ENCODE measurements at places on chromosomes 6 and 20. TPM values are rescaled to one million over a fixed set of nuclear protein-coding genes. Genes with fewer than 3 reads are reported as not detected.

SNX21 gene
- 50.8 TPM for total RNA-seq

GHRH gene
- total RNA-seq: not detected

RHAG gene
- total RNA-seq: not detected

FAM83B gene
- under 0.01 TPM for total RNA-seq

ADGRF5 gene
- 0.26 TPM for total RNA-seq

MUC21 gene
- total RNA-seq: not detected

SUPT3H gene
- 8.5 TPM for total RNA-seq

MMUT gene
- 16.7 TPM for total RNA-seq

DEF6 gene
- total RNA-seq: 0.51 TPM

DNA sequence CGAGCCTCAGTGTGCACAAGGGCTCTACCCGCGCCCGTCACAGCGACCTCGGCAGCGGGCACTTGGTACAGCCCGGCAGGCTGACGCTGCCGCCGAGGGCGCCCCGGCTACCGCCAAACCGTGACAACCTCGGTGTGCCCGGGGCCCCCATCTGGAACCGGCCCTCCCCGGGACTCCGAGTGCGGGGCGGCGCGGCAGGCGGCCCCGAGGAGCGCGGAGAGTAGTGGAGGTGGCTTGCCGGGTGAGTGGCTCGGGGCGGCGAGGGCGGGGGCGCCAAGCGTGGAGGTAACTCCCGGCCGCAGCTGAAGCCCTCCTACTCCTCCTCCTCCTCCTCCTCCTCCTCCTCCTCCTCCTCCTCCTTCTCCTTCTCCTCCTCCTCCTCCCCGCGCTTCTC is at the start of gene ISM1:
Gene ISM1 (plus strand): TSS at position 371 of the 394 bp plus-strand sequence. CDS start 503 bp downstream, outside the sequence.
- H3K27ac ChIP-seq: no peak within 1 kb of the TSS
- H3K27me3 ChIP-seq: peaks cover 36% of the 10 kb centered on the region
- DNase-seq: peak; percentile 2
- peak within 1 kb of the TSS; percentile 51 for H3K4me3 ChIP-seq

DNA sequence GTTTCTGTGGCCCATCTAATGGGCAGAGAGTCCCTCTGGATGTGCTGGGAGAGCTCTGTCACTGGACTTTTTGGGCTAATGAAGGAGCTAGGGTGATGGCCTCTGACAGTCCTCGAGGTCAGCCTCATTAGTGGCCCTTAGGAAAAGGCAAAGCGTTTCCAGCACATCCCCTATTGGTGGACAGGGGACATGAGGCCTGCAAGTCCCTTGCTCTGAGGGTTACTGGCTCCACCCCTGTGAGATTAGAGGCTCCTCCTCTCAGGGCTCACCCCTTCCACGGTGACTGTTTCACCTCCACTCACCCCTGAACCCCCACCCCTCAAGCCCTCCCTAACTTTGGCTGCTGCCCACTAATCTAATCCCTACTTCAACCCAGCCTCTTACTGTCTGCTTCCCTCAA is 12.8 kb upstream of the FANCE start:
- DNase-seq: no peak
- no peak overlapping the region for H3K4me3 ChIP-seq
- H3K4me1 ChIP-seq: no peaks in the 10 kb centered on the region

DNA sequence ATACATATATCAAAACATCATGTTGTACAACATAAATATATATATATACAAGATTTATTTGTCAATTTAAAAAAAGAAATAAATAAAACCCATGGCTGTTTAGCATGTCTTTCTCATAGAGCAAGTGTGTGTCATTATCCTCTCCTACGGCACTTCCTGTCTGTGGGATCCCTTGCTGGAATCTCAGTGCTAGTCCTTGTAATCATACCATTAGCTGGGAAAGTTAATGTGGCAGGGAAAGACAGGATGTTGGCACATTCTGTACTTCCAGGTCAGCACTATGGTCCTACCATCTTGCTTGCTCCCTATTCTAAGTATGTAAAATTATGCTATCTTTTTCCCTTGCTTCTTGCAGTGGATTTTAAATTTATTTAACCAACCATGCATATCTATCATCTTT is 9.5 kb upstream of the SLC17A3 start:
- H3K27ac ChIP-seq: no peak overlapping the region
- no peaks in the 10 kb centered on the region for H3K36me3 ChIP-seq
- peak; percentile 9 for DNase-seq
- H3K4me1 ChIP-seq: no peaks in the 10 kb centered on the region
- no peaks in the 10 kb centered on the region for H3K27me3 ChIP-seq

- DNase-seq: no peak
- H3K4me3 ChIP-seq: no peak overlapping the region
- no peaks in the 10 kb centered on the region for H3K36me3 ChIP-seq
Measured at GRCh38 chr20:11035211-11035610, 361.4 kb upstream of the JAG1 start.

- peaks cover 33% of the 10 kb centered on the region for H3K27me3 ChIP-seq
- no peak for DNase-seq
- H3K4me3 ChIP-seq: no peak overlapping the region
- H3K36me3 ChIP-seq: no peaks in the 10 kb centered on the region
Measured at GRCh38 chr20:46303176-46303956, 4.9 kb downstream of the CDH22 start.

DNA sequence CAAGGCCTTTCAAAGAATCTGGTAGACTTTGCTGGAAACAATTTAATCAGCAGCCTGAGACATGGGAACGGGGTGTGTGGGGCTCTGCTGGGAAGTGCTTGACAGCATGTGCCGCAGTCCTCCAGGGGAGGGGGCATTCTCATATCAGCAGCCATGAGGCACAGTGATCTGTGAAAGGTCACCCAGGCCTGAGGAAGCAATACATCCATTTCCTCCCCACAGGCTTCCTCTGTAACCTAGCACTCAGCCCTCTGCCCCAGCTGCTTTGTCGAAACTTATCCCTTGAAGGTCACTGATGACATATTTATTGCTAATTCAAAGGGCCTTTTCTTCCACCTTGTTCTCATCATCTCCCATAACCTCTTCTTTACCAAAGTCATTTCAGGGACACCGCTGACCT is 103.3 kb downstream of the TNFAIP3 start:
- H3K27ac ChIP-seq: no peak overlapping the region
- H3K36me3 ChIP-seq: no peaks in the 10 kb centered on the region
- DNase-seq: no peak
- no peaks in the 10 kb centered on the region for H3K4me1 ChIP-seq

GRCh38 chr20:46930640-46931339 is 36.1 kb downstream of the EYA2 start:
- H3K27ac ChIP-seq: no peak overlapping the region
- DNase-seq: no peak
- no peak overlapping the region for H3K4me3 ChIP-seq
- H3K4me1 ChIP-seq: no peaks in the 10 kb centered on the region

DNA sequence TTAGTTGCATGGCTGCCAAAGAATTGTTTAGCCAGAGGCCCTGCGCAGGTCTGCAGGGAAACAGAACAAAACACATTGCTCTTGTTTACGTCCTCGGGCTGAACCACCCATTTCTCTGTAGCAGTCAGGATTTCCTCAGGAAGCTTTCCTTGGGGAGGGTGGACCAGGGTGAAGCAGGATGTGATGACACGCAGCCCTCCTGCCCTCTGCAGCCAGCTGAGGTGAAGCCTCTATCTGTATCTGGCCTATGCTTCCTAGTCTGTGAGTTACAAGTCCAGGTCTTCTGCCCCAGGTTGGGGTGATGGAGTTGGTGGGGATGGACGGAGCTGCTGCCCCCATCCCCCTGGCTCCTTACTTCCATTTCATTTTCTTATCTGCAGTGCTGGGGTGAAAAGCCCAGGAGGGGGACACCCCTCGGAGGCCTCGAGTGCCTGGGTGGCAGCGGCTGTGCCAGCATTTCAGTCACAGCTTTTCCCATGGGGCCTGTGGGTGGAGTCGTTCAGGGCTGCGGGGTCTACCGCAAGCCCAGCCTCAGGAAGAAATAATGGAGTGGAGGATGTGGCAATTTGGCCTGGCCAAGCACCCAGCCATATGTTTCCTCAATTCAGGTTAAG is 24.9 kb downstream of the SASH1 start:
- H3K4me3 ChIP-seq: no peak overlapping the region
- H3K4me1 ChIP-seq: peaks cover 14% of the 10 kb centered on the region
- H3K27ac ChIP-seq: peak overlapping the region; percentile 30
- peak; percentile 34 for DNase-seq

DNA sequence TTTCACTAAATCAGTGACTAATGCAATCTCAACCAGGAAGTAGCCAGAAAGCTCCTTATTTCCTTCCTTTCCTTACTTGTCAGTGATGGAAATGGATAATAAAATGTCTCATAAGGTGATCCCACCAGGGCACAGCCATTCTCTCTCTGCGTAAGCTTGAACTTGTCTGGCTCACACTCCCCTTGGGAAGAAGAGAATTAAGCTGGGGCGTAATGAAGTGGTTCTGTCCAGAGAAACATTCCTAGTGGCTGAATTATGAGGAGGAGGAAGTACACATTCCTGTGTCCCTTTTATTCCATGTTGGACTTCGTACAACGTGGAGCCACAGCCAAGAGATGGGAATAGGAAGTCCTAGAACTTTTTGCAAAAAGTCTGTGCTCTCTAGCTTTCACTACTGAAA is 93.7 kb downstream of the MTHFD1L start:
- H3K4me1 ChIP-seq: no peaks in the 10 kb centered on the region
- no peaks in the 10 kb centered on the region for H3K27me3 ChIP-seq
- no peak overlapping the region for H3K4me3 ChIP-seq
- H3K27ac ChIP-seq: no peak overlapping the region
- no peak for DNase-seq

DNA sequence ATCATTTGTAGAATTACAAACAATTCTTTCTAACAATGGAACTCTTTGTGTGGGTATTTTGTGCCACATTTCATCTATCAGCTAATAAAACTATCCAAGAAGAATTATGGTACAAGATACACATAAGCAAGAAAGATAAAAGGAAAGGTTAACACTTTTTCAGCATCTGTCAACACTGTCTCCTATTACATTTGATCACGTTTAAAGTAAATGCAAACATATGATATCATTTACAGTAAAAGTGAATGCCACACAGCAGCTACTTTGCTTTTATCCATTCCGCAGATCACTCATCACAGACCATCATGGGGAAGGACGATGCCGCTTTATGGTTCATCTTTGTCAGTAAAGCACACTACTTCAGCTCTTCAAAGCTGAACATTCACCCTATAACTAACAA is 456.4 kb upstream of the MANEA start:
- no peaks in the 10 kb centered on the region for H3K27me3 ChIP-seq
- H3K36me3 ChIP-seq: no peaks in the 10 kb centered on the region
- no peak overlapping the region for H3K4me3 ChIP-seq

GRCh38 chr20:50655311-50655880 is 35.9 kb downstream of the RIPOR3 start:
- H3K36me3 ChIP-seq: no peaks in the 10 kb centered on the region
- H3K4me1 ChIP-seq: no peaks in the 10 kb centered on the region
- H3K27me3 ChIP-seq: no peaks in the 10 kb centered on the region
- peak; percentile 75 for DNase-seq
- peak overlapping the region; percentile 39 for H3K4me3 ChIP-seq

- no peaks in the 10 kb centered on the region for H3K36me3 ChIP-seq
- no peaks in the 10 kb centered on the region for H3K27me3 ChIP-seq
- H3K27ac ChIP-seq: no peak overlapping the region
- no peaks in the 10 kb centered on the region for H3K4me1 ChIP-seq
- H3K4me3 ChIP-seq: no peak overlapping the region
Measured at GRCh38 chr20:59378396-59378795, 78.0 kb downstream of the EDN3 start.

DNA sequence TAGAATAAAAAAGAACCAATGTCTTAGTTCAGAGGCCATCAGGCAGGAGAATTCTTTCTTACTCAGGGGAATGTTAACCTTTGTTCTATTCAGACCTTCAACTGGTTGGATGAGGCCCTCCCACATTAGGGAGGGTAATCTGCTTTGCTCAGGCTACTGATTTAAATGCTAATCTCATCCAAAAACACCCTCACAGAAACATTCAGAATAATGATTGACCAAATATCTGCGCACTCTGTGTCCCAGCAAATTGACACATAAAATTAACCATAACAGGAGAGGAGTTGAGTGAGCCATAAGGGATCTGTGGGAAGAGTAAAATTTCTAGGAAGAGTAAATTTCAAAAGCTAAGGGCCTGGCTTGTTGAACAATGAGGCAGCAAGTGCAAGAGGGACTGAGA is 234.0 kb upstream of the PLCB4 start:
- H3K27ac ChIP-seq: no peak overlapping the region
- no peak overlapping the region for H3K4me3 ChIP-seq
- DNase-seq: no peak
- no peaks in the 10 kb centered on the region for H3K27me3 ChIP-seq

- peak; percentile 31 for DNase-seq
- no peaks in the 10 kb centered on the region for H3K36me3 ChIP-seq
Measured at GRCh38 chr6:109121411-109121810, 26.1 kb downstream of the CEP57L1 start.

DNA sequence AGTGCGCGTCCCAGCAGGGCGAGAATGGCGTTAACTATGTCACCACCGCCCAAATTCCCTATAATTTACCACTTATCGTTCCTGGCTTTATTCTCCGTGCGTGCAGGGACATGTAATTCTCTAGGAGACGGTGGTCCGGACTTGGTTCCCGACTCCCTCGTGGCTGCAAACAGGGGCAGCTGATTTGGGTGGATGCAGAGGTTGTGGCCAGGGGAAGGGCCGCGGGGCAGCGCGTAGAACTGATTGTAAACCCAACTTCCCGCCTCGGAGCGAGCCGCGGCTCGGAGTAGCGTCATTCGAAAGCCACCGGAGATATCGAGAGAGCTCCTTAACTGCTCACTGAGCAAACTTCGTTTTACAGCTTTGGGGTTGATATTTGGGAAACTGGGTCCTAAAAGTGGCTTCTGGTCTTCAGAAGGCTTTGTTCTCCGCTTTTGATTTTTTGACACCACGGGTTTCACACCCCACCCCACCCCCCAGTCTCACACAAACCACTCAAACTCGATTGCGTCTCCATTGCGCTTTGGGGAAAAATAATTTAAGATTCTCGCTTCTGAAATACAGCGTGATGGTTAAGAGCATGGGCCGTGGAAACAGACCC is 17.5 kb upstream of the ZSCAN9 start:
- H3K27me3 ChIP-seq: peaks cover 21% of the 10 kb centered on the region
- no peaks in the 10 kb centered on the region for H3K4me1 ChIP-seq
- peak; percentile 38 for DNase-seq
- H3K27ac ChIP-seq: no peak overlapping the region
- H3K36me3 ChIP-seq: no peaks in the 10 kb centered on the region
- peak overlapping the region; percentile 45 for H3K4me3 ChIP-seq

- H3K27ac ChIP-seq: no peak overlapping the region
- no peaks in the 10 kb centered on the region for H3K4me1 ChIP-seq
- no peaks in the 10 kb centered on the region for H3K36me3 ChIP-seq
- no peaks in the 10 kb centered on the region for H3K27me3 ChIP-seq
- no peak overlapping the region for H3K4me3 ChIP-seq
Measured at GRCh38 chr6:121851056-121851455, 415.6 kb downstream of the GJA1 start.

- no peaks in the 10 kb centered on the region for H3K36me3 ChIP-seq
- no peaks in the 10 kb centered on the region for H3K4me1 ChIP-seq
- no peak overlapping the region for H3K27ac ChIP-seq
Measured at GRCh38 chr6:70552974-70553373, 13.8 kb upstream of the SDHAF4 start.

- no peaks in the 10 kb centered on the region for H3K36me3 ChIP-seq
- no peaks in the 10 kb centered on the region for H3K27me3 ChIP-seq
- H3K4me1 ChIP-seq: no peaks in the 10 kb centered on the region
- H3K27ac ChIP-seq: no peak overlapping the region
- no peak for DNase-seq
Measured at GRCh38 chr20:23484081-23484480, 6.8 kb upstream of the CST8 start.

Data from fibroblast of lung (primary cell).